ENCODE measurements at places on chromosomes 7 and 10.

DNA sequence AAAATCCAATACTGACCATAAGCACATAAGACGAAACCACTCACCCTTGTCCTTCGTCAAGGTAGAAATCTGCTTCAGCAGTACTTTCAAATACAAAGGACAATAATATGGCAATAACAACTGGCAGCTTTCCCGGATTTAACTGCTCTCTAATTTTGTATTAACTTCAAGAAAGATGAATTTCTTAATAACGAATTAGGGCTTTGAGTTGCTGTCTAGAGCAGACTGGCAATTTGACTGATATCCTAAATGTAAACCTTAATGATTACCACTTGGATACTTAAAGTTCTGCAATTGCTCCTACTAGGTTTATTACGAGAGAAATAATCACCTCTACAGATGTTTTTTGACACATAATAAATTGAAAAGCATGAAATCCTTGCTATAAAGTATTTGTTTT, 418.7 kb downstream of the MAGI2 start:
- DNase-seq: no peak

DNA sequence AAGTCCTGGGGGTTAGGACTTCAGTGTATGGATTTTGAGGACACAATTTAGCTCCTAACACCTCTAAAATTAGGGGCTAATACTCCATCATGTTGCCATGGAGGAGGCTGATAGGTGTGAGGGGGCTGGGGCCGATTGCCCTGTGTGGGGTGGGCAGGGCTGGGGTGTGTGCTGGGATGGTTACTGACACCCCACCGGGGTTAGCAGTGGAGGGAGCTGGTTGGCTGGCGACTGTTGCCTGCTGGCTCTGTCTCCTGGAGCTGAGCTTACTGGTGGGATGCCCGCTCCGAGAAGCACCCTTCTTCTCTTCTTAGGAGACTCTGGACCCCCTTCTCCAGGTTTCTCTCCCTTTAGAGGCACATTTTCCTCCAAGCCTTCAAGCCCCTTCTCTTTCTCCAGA, 22.2 kb upstream of the SH2D4B start:
- no peak for DNase-seq

- no peak for DNase-seq
Measured at GRCh38 chr7:150358433-150358832, 10.2 kb upstream of the REPIN1 start.

DNA sequence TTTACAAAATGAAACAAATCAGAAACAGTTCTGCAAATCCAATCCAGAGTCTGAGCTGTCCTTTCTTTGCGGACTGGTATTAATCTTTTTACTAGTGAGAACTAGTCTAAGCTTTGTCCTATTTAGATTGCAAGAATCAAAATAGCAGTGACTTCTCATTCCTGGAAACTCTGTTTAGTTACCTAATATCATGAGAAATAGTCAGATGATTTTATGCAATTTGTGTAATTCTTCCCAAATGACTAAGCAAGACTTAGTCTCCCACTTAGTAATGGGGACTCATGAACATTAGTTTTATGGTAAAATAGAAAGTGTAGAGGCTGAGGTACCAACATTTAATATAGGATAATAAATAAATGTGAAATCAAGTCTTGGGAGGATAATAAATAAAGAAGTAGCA, 341.3 kb downstream of the DNAJB9 start:
- no peak for DNase-seq

DNA sequence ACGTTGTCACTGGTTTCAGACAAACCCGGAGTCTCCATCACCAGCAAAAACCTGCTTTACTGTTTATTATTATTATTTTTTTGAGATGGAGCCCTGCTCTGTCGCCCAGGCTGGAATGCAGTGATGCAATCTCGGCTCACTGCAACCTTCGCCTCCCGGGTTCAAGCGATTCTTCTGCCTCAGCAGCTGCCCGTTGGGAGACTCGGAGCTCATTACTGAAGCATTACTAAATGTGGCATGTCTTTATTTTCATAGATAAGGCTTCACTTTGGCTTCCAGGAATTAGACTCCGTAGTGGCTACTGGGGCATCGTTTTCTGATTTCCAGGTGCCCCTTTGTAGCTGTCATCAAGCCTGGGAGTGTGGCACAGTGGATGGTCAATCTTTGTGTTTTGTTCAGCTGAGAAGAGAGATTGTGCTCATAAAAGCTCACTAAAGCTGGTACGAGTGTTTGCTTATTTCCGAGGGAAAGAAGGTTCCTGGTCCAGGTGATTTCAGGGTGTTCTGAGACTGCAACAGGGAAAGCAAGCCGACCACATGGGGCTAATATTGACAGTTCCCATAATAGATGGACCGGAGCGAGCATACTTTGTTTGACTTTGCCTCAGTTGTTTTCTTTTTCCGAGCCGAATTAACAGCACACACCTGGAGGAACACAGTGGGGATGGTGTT, 163.1 kb downstream of the CAMK1D start:
- DNase-seq: no peak

DNA sequence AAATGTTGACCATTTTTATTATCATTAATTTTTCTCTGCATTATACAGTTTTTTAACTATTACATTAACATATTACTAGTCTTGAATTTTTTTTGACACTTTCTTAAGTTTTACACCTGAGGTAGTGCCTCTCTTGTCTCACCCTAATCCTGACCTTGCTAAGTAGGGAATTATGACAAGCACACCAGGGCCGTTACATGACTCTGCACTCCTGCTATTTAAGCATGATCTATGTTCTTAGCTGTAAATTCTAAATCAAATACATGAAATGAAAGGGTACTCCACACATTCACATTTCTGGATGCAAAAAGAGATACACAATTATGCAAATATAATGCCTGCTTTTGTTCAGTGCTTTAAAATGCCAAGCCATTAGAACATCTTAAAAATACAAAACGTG, 23.6 kb downstream of the CPVL start:
- DNase-seq: no peak

- no peak for DNase-seq
Measured at GRCh38 chr10:10551596-10552301, 465.9 kb upstream of the CELF2 start.

DNA sequence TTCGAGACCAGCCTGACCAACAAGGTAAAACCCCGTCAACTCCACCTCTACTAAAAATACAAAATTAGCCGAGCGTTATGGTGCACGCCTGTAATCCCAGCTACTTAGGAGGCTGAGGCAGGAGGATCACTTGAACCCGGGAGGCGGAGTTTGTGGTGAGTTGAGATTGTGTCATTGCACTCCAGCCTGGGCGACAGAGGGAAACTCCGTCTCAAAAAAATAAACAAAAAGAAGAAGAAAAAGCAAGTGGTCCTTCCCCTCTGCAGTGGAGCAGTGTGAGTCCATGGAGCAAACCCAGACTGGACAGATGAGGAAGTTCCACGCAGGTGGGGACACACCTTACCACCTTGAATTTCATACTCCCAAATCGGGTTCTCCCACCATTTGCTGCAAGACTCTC, 13.1 kb upstream of the SERPINE1 start:
- no peak for DNase-seq

DNA sequence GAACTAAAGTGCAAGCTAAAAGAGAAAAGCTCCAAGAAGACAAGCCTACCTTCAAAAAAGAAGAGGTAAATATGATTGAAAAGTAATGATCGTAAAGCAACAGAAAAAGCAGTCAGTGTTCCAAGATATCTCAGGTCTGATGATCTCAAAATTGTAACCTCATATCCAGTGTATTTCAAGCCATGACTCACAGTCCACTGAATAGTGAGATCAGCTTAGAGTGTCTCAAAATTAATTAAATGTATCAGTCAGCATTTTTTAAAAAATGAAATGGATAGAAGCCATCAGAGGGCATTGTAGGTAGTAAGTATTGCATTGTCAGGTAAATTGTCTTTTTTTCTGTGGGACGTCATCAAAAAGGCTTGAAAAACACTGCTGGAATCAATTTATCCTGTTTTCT, 50.6 kb upstream of the AGBL3 start:
- DNase-seq: no peak

GRCh38 chr7:157124690-157125089, 14.0 kb upstream of the UBE3C start:
- no peak for DNase-seq

DNA sequence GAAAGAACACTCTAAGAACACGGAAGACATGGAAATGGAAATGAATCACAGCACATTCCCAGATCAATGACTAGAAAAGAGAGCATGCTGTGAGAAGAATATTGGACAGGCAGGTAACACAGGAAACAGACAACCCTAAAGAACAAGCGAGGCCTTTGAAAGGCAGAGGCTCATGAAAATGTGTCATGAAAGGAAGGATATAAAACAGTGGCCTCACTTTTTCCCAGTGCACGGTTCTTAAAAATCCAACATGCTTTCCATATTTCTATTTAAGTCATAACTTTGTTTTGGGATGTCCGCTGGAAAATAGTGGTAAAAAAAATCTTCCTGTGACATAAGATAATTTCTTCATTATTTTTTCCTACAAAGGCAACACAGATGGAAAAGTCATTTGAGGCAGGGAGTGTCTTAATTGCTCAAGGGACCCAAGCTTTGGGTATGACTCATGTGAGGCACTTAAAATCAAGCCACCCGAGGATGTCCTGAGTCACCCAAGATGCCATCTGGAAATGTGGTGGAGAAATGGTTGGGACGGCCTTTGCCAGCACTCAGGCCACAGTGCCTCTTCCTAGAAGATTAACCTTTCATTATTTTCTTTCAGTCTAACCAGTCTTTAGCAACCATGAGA, 17.0 kb downstream of the ITIH5 start:
- DNase-seq: no peak

- no peak for DNase-seq
Measured at GRCh38 chr10:11539191-11539868, 72.1 kb downstream of the USP6NL start.

DNA sequence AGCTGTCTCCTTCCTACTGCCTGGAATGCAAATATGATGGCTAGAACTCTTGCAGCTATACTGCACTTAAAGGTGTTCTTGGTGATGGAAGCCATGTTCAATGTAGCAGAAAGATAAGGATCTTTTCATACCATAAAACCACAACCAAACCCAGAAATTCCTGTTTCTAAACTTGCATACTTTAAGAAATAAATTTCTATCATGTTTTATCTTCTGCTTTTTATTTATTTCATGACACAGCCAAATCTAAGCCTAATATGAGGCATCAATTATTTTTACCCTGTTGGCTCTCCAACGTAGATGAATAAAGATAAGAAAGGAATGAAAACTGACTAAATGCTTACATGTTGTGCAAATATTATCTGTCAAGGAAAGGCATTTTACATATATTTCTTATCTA, 224.1 kb downstream of the DOCK4 start:
- DNase-seq: no peak

DNA sequence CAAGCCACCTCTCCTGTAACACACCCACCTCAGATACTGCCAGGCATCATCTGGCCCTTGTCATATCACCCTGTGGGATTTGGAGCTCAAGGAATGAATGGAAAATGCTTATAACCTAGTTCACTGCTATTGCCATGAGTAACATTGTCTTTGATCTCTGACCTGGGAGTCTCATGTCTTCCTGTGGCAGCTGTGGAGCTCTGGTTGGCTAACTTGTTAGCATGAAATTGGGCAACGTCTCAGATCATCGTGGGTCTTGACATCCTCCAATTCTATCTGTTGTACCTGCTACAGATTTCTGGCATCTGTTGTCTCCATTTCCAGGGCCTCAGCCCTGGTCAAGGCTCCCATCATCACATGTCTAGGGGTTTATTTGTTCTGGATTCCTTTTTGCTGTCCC, 2.2 kb upstream of the TMEM270 start:
- DNase-seq: no peak

GRCh38 chr10:95031656-95032055, 37.6 kb downstream of the CYP2C8 start:
- no peak for DNase-seq

GRCh38 chr7:36057323-36057722, 95.7 kb upstream of the EEPD1 start:
- no peak for DNase-seq

GRCh38 chr10:89242345-89242684, 9.3 kb downstream of the LIPA start:
- DNase-seq: no peak

DNA sequence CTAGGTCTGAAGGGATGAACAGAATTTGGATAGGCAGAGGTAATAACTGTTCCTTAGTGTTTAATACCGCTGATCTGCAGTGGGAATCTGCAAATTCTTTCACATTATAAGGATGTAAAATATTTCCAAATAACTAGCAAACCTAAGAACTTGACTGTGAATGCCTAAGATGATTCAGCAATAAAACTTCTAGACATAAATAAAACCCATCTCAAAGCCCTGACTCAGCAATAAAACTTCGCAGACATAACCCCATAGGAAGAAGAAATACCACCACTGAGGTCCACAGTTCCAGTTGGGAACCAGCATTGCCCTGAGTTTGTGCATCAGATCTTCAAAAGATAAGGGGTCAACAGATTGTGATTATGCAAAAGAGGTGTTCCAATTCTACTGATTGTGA, 354.2 kb downstream of the GFRA1 start:
- DNase-seq: no peak

DNA sequence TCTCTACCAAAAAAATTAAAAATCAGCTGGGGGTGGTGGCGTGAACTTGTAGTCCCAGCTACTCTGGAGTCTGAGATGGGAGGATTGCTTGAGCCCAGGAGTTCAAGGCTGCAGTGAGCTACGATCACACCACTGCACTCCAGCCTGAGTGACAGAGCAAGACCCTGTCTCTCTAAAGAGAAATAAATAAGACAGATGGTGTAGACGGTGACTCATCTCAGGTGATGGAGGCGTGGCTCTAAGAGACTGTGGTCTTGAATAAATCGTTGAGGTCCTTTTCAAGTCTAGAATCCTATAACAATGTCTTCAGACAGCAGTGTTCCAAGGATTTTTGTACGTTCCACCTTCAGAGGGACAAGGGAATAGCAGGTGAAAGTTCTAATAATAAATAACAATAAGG, 53.8 kb upstream of the PFKFB3 start:
- DNase-seq: no peak

DNA sequence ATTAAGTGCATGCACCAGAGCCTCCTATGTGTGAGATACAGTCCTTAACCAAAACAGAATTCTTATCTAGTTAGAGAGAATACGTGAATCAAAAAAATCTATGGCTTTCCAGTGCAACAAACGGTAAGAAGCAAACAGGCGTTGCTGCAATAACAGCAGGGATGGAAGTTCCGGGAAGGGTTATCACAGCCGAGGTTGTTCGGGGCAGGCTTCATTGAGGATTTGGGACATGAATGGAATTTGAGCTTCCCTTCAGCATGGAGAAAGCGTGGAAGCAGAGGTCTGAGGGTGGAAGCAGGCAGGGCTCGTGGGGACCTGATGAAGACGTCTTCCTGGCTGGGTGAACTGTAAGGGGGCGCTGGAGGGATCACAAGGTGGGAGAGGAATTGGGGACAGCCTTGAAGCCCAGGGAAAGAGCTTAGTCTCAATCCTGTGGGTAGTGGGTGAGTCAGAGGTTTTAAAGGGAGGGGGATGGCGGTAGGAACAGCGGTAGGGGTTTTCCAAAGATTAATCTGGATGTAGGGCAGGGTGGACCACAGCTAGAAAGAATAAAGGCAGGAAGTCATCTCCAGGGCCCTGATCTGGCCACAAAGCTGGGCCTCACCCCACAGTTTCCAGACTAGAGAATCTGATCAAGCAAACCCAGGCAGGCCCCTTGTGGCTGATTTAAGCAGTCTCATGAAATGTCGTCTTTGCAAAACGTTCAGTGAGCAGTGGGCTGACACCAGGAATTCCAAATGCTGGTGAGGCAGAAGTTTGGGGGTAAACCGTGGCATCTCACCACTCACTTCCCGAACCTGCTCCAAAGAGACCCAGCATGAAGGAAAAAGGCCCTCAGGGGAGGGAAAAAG, 65.1 kb downstream of the CALML3 start:
- no peak for DNase-seq
